Caco-2 (cell line): ENCODE measurements at places on chromosomes 16 and 17. TPM values are rescaled to one million over a fixed set of nuclear protein-coding genes. Genes with fewer than 3 reads are reported as not detected.

Gene GUCY2D
- total RNA-seq = 0.74 and 1.7 TPM in 2 replicates

Gene HBA1
- 3.6 and 8.6 TPM in 2 replicates for total RNA-seq

Gene TPSD1
- not detected in 2 replicates for total RNA-seq

Gene C17orf50
- not detected in 2 replicates for total RNA-seq

Gene GRAPL
- total RNA-seq = not detected in 2 replicates

Gene KCNAB3
- total RNA-seq = 1.2 and 2.0 TPM in 2 replicates

Gene GAS2L2
- not detected in 2 replicates for total RNA-seq

Gene RNF222
- not detected in 2 replicates for total RNA-seq

Gene HS3ST6
- not detected in 2 replicates for total RNA-seq

Gene TBC1D3B
- total RNA-seq = 9.1 and 12.5 TPM in 2 replicates

Gene OSGIN1
- 18.6 and 21.8 TPM in 2 replicates for total RNA-seq
